Nephron progenitor cell (in vitro differentiated cells): ENCODE measurements at places on chromosomes 6 and 20.
A peak's percentile ranks its signal among the peaks of the same experiment; 100 is the strongest.

GRCh38 chr6:19478273-19478672, 358.9 kb upstream of the ID4 start:
- no peak for DNase-seq

- DNase-seq, result no peak
Measured at GRCh38 chr6:85640821-85641220, 1.9 kb downstream of the SYNCRIP start.

DNA sequence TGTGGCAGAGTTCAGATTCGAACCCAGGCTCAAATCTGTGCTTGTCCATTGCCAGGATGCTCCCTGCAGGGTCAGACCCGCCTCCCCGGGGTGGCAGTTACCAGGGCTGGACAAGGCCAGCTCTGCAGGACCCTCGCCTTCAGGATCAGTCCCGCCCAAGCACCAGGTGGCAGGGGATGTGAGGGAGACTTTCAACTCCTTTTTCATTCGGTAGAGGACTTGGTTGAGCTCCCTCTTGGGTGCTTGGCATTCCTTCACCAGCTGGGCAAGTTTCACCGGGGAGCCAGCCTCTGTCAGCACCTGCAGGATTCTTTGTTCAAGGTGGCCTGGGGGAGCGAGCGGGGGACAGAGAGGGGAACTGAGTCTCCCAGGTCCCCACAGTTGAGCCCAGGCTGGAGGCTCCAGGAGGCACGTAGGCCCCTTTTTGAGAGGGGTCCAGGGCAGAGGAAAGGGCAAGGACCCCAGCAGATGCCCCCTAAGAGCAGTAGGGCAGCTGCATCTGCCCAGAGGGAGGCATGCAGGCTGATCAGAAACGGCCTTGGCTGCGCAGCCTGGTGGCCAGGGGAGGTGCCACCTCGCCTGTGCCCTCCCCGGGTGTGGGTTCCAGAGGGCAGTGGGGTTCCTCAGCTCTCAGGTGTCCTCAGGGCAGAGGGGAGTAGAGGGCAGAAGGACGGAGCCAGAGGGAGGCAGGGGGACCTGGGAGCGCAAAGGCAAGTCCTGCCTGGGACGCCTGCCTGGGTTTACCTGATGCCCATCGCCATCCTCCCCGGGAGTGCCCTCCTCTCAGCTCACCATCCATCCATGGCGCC, 3.9 kb downstream of the ZBP1 start:
- DNase-seq, result no peak

DNA sequence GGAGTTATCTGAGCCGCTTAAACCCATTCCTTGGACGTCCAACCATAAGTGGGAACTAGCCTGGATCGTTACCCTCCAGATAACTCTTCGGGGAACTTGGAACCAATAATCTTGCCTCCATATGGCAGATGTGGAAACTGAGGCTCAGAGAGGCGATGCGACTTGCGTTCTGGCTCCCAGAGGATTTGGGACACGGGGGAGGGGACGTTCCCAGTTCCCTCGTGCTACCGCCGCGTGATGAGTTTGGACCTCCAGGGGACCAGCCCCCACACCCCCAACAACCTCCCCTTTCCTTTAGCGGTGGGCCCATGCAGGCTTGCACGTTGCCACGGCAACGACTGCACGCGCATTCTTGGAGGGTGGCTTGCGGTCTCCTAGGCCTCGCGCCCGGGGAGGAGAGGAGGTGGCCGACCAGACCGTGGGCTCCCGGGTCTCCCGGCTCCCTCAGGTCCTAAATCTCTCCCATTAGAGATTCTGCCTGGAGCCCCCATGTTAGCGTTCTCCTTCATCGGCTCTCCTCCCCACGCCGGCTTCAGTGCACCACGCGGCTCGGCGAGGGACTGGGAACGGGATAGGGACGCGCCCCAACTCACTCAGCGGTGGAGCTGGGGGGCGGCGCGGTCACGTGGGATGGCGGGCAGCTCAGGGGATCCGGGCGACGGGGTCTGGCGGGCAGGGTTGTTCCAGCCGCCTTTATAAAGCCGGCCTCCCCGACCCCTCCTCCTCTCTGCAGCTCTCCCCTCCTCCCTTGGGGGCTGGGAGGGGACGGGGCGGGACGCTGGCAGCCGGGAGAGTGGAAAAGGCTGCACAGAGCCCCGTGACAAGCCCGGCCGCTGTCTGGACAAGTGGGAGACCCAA, at the start of gene PLTP:
Gene PLTP (minus strand): TSS at position 670 of the 858 bp plus-strand sequence. CDS start 703 bp downstream, outside the sequence.
- peak; percentile 80 for DNase-seq

GRCh38 chr20:33393609-33394008, 7.7 kb downstream of the CDK5RAP1 start:
- no peak for DNase-seq

GRCh38 chr6:96246563-96246962, 230.8 kb downstream of the FUT9 start:
- DNase-seq, result no peak

- DNase-seq, result no peak
Measured at GRCh38 chr6:28334286-28335039, 1.5 kb downstream of the ZSCAN31 start.

DNA sequence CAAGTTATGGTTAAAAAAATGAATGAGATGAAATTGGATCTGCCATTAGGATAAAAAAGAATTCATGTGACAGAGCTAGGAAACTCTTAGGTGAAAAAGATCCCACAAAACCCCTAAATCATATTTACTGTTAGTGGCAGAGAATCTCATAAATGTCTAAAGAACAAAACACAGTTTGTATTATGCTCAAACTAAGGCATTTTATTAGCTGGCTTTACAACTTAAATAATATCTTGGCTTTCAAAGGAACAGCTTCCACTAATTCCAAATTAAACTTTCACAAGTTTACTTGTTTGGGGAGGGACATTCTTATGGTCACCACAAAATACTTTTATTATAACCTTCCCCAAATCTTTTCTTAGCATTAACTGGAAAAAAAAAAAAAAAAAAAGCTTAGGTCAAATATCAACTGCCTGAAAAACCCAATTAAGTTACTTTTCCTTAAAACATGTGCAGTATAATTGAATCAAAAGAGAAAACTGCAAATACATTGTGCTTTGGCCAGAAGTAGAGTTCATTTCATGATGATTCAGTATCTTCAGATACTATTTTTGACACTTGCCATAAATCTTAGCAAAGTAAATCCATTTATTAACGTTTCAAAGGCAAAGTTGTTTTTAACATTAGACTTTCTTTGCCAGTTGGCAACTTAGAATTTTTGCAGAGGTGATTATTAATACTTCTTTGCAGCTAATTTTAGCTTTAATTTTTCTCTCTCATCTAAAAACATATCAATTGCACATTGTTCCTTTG, 14.7 kb upstream of the ALDH8A1 start:
- DNase-seq, result no peak

GRCh38 chr20:63868264-63868663, 3.2 kb downstream of the TPD52L2 start:
- no peak for DNase-seq

DNA sequence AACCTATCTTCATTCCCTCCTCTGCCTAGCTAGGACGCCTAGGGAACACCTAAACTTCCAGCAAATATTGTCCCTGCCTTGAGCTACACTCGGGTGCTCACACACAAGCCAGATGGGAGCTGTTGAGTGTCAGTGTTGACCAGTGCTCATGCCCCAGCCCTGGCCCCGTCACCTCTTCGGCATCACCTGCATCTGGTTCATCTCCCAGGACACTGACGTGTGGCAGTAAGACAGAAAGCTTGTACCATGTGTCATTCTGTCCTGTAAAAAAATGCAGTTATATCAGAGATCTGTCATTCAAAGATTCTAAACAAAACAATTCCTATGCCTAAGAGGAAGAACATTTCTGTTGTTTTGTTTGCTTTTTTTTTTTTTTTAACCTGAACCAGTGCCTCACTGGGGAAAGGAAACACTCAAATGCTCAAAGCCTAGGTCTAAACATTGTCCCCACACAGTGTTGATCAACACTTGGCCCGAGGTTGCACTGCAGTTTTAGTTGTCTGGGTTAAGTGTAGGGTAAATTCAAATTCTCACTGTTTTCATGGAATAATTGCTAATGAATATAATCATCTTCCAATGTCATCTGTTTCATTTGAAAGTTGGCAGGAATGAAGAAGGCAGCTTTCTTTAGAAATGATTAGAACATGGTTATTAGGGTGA, 102.7 kb upstream of the SASH1 start:
- no peak for DNase-seq

DNA sequence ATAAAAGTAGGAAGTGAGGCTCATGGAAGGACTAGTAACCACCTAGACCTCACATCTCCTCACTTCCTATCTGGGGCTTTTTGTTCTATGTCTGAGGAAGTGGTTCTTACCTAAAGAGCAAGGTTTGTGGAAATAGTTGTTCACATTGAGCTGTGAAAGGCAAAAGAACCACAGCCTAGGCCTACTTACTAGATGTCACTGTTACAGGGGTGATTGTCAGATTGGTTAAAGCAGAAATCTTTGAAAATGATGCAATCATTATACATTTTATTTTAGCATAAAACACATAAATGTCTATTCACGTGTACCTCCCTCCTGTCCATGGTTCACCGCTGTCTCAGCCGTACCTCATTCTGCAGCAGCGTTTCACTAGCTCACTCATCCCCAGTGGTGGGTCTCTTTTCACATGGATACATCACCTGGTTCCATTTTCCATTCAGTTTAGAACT, 268.8 kb downstream of the TMEM242 start:
- no peak for DNase-seq

DNA sequence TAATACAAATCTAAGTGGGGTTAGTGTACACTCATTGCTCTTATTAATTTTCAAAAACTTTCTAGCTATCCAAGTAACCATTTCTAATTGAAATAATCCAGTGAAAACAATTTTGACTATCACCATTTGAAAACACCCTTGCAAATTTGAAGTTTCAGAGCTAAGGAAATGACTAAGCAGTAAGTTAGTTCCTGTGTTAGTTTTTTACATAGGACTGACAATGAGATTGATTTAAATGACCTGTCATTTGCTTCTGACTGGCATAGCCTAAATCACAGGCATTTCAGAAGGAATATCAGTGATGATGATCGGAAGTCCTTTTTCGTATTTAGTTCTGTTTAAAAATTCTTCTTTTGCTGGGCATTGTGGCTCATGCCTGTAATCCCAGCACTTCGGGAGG, 27.0 kb downstream of the STK4 start:
- no peak for DNase-seq

DNA sequence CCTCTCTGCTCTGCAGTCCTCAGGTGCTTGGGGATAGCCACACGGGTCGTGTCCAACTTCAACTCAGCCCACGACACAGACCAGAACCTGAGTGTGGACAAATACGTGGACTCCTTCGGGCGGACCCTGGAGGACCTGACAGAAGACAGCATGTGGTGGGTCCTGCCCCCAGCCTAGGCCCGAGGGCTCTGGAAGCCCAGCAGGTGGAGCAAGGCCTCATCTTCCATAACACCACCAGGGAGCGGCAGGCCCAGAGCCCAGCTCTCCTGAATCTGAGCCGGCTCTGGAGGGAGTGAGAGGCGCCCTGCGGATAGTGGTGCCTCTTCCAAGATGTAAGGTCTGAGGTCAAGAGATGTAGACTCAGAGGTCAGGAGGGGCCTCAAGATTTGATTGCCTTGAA, 19.6 kb downstream of the TGM6 start:
- DNase-seq, result no peak

DNA sequence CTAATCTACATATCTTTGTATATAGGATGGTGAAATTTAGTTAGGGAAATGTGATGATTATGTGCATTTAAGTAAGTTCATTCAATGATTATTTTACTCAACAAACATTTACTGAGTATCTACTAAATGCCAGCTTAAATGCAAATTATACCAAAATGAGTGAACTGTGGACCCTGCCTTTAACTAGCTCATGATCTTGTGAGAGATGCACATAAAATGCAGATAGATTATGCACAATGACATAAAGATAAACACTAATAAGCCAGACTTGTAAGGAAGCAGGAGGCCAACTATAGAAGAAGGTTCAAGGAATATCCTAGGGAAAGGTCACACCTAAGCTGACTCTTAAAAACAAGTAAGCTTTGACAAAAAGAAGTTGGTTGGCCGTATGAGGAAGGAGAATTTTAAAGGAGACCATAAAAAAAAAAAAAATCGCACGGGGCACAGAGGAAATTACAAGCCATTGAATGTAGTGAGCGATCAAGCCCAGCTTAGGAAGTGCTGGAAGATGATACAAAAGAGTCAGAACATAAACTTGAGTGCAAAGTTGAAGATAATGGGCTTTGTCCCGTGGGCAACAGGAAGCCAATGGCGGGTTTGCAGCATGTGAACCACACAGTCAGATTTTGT, 107.9 kb downstream of the NRSN1 start:
- DNase-seq, result no peak

GRCh38 chr6:79742030-79742429, 110.9 kb downstream of the SH3BGRL2 start:
- DNase-seq, result no peak

- no peak for DNase-seq
Measured at GRCh38 chr20:45358282-45359068, 4.5 kb upstream of the SYS1 start.

DNA sequence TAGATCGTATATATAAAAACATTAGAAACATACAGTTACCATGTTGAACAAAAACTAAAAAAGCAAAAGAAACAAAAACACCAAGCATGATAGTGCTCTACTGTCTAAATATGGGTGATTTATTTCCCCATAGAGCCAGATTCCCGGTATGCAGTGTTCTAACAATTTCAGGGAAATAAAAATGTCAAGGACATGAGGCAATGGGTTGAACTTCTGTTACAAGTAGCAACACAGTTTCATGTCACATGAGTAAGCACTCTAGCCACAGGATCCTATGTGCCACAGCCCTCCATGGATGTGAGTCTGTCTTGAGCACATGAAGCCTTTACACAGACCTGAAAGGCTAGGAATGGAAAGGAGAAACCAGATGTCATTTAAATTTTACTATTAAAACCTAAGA, 96.0 kb downstream of the MAP3K5 start:
- DNase-seq, result no peak

GRCh38 chr20:57663681-57664451, 43.6 kb upstream of the ZBP1 start:
- peak; percentile 3 for DNase-seq

- DNase-seq, result no peak
Measured at GRCh38 chr6:136016228-136017225, 165.0 kb downstream of the PDE7B start.

- DNase-seq, result peak; percentile 62
Measured at GRCh38 chr20:49989234-49990065, 6.7 kb downstream of the SNAI1 start.
